ENCODE measurements at places on chromosomes 12 and 14.
A peak's percentile ranks its signal among the peaks of the same experiment; 100 is the strongest.

- DNase-seq = no peak
These were observed 1.8 kb downstream of the BDKRB2 start for GRCh38 chr14:96206461-96206860.

DNA sequence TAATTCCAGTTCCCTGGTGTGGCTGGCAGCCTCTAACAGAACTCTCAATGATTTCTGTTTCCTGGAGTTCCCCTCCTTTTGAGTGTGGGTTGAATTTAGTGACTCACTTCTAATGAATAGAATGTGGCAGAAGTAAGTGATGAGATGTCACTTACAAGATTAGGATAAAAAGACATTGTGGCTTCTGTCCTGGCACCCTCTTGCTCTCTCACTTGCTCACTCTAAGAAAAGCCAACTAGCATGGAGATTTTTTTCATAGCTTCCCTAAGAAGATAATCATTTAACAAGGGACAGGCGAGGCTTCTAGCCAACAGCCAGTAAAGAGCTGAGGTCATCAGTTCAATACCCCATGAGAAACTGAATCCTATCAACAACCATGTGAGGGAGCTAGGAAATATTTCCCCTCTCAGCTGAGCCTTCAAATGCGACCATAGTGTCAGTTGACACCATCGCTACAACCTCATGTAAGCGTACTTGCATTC is 156.7 kb downstream of the TMTC3 start:
- DNase-seq = peak; percentile 85

DNA sequence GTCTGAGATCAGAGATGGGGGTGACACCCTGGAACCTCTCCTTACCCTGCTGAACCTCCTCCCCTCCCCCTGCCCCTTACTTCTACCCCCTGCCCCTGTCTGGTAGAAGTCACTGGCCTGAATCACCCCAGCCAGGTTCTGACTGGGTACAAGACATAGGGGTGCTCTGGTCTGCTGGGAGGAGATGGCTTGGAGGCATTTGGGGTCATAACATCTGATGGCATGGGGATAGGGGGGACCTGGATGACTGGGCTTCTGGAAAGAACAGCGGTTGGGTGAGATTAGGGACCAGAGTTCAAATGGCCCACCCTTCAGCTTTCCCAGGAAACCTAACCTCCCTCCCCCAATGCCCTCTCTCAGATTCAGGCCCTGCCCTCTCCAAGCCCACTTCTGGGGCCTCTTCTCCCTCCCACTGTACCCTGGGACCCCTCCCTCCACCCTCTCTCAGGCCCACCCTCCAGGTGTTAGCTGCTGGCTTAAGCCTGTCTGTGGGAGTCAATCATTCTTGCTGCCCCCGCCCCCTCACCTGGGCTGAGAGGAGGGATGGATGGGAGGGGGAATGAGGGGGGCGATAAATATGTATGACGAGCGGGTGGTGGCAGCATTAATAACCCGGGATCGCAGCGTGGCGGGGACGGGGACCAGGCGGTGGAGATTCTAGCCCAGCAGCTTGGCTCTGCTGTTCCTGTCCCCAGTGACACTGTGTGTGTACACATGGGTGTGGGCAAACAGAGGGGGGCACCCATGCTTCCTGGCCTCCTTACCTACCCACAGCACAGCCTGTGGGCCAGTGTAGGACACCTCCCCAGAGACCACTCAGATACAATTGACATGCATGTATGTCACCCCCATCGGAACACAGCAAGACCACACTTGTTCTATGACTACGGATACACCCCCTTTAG is 5.9 kb downstream of the NXPH4 start:
- DNase-seq = no peak

- no peak for DNase-seq
These were observed 778 bp downstream of the DNM1L start for GRCh38 chr12:32679920-32680237.

- no peak for DNase-seq
These were observed 216.0 kb upstream of the RGS6 start for GRCh38 chr14:71716041-71716772.

- no peak for DNase-seq
These were observed 58.5 kb upstream of the PRICKLE1 start for GRCh38 chr12:42648061-42648460.

- no peak for DNase-seq
These were observed 17.0 kb downstream of the SSPN start for GRCh38 chr12:26212396-26212795.

- no peak for DNase-seq
These were observed 40.8 kb upstream of the EPS8 start for GRCh38 chr12:15829949-15830348.

DNA sequence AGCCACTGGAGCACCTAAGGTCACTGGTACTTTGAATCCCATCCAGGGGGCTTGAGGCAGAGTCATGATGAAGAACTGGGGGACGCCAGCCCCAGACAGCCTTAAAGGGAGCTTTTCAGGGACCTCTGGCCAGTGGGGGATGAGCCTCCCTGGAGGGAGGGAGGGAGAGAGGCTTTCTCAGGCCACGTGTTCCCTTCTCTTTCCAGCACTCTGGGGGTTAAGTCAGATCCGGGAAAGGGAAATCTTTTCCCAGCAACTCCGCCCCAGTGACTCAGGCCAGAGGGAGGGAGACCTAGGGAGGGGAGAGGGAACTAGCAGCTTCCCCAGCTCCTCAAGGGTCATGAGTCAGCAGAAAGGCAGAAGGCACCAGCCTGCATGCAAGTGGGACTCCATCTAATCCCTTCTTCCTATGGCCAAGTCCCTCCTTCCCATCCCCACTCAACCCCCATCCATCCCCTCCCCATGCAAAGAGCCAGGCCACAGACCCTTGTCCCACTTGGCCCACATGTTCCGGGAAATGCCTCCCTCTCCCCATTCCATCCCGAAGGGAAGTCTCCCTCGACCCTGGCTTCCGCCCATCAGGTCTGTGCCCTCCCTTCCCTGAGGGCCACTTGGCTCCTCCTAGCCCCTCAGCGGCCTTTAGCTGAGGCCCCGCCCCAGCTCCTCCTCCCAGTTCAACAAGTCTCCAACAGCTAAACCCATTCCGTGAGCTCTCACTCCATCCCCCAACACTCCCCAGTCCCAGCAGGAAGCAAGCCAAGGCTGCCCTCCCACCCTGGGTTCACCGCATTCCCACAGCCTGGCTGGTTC is 5.6 kb downstream of the TNFRSF1A start:
- DNase-seq = peak; percentile 97

DNA sequence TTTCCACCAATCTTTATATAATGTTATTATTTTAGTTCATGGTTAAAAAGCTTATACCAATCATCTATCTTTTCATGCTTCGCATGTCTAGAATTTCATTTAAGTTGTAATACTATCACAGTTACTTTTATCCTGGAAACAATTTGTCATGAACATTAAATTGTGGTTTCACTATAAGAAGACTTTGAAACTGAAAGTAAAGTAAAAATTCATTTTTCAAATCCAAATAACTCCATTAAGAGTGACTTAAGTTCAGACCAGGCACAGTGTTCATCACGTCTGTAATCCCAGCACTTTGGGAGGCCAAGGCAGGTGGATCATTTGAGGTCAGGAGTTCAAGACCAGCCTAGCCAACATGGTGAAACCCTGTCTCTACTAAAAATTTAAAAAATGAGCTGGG is 12.4 kb downstream of the ESR2 start:
- no peak for DNase-seq

DNA sequence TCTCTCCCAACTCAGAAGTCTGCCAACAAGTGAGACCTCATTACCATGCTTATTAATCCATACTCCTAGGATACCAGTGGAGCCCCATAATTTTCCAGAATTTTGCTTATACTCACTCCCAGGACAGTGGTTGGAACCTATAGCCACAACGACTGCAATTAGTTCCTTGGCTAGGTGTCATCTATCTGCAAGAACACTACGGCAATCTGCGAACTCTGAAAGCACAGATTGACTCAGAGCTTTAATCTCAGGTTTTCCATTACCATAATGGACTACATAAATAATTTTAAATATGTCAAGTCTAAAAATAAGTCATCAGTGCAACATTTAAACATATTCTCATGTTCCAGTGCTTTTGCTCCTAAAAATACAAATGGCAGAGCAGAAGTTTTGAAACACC is 33.4 kb downstream of the TMTC3 start:
- DNase-seq = no peak

DNA sequence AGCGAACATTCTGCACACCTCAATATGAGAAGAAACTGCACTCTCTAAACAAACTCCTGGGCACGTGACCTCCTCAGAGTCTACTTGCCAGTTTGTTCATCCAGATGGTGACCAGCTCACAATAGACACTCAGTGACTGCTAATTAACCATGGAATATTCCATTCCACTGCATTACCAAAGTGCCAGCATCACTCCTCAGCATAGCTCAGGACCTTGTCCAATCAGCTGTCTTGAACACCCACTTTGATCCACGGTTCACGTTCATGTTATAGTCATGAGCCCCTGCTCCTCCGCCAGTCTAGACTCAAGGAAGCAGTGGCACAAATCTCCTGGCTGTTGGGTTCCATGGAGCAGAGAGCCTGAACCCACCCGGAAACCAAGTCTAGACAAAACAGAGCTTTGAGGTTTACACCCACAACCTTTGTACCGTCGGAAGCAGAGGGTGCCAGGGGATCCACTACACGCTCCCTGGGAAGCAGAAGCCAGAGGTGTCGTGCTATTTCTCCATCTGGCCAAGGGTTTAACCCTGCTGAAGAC is 285.3 kb downstream of the ZFP36L1 start:
- no peak for DNase-seq

GRCh38 chr14:84458881-84459280 is 1071.1 kb upstream of the FLRT2 start:
- no peak for DNase-seq

DNA sequence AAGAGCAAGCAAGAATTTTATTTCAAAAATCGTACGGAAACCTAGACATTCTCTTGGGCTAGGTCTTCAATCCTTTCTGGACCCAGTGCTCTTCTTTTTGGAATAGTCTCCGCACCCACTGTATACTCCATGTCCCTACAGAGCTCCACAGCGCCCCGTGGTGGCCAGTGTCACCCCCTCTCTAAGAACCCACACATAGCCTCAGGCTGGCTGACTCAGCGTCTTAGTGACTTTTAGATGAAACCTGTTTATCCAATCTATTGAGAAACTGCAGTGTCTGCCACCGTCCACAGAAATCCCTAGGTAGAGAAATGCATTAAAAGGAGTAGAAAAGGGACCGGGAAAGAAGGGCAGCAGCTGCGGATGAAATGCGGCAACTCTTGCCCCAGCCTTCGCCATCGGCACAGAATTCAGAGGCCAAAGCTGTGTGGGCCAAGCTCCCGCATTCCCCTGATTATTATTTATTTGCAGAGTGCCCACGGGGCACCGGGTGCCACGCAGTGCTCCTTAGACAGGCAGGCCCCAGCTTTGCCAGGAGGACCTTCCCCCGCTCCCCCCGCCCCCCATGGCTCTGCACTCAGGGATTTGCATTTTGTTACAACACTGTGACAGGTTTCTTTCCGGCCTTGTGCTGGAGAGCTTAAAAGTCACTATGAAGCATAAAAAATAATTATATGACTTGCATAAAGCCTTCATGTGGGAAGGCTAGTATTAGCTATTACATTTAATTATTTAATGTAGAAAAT is 170.1 kb upstream of the FKBP4 start:
- DNase-seq = no peak

Data from epithelial cell of proximal tubule (primary cell).